Smooth muscle cell of trachea (primary cell): ENCODE measurements at places on chromosomes 2 and 18. TPM values are rescaled to one million over a fixed set of nuclear protein-coding genes. Genes with fewer than 3 reads are reported as not detected.

The GREB1L gene
- 0.15 TPM in 1 of 2 replicates, not detected in the other for total RNA-seq

The GPR55 gene
- total RNA-seq, result not detected in 2 replicates

The MFSD2B gene
- total RNA-seq, result 0.17 TPM in 1 of 2 replicates, not detected in the other

The GPC1 gene
- 143 and 371 TPM in 2 replicates for total RNA-seq

The ASPRV1 gene
- 0.15 and 0.33 TPM in 2 replicates for total RNA-seq

The FOSL2 gene
- total RNA-seq, result 45.2 and 96.1 TPM in 2 replicates
